ENCODE measurements at places on chromosomes 11 and 22.

- no peak for DNase-seq
These were observed 62.8 kb downstream of the PPFIA1 start for GRCh38 chr11:70333261-70333660.

DNA sequence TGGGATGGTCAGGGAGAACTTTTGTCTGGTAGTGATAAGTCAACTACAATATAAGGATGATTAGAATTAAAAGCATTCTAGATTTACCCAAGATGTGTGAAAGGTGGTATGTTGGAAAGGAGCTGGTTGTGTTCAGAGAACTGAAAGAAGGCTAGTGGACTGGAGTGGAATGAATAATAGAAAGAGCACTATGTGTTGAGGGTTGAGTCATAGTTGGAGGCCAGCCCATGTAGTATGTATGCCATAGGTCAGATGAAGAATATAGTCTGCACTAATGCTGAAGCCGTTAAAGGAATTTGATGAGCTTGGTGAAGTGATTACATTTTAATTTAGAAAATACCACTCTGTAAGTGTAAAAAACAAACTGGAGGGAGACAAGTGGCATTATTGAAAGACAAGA is 514.1 kb downstream of the CNTN5 start:
- no peak for DNase-seq

GRCh38 chr22:40922484-40923303 is 28.5 kb upstream of the RBX1 start:
- peak; percentile 74 for DNase-seq

GRCh38 chr22:24437741-24438328 is 10.4 kb downstream of the ADORA2A start:
- DNase-seq = peak; percentile 60

DNA sequence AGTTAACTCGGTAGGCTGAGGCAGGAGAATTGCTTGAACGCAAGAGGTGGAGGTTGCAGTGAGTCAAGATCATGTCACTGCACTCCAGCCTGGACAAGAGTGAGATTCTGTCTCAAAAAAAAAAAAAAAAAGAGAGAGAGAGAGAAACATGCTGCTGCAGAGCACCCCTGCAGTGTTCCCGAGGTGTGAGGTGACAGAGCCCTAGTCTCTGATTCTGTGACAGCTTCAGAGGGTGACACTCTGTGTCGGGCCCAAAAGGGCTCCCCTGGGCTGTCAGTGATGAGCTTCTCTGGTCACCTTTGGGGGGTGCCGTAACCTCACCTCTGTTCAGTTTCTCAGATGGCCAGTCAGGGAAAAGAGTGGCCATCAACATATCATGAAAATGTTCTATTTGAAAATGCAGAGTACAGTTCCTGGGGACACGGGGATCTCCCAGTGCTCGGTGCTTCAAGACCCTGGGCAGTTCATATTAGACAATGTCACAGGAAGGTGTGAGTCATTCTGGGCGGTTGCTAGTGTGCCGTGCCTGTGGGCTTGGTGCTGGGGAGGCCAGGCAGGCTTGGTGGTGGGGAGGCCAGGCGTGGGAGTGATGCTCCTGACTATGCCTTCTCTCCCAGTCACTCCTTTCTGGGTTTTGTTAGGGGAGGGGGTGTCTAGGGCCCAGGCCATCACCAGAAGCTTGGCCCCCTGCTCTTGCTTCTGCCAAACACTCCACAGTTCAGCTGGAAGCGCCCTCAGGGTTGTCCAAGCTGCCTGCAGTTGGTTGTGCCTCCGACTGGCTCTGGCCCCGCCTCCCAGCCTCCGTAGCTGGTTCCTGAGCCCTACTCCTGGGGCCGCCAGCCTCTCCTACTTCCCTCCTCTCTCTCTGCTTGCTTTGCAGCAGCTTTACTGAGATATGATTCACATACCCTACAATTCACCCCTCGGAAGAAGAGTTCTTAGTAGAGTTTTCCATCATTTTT is 52.5 kb upstream of the CLDN5 start:
- peak; percentile 87 for DNase-seq

DNA sequence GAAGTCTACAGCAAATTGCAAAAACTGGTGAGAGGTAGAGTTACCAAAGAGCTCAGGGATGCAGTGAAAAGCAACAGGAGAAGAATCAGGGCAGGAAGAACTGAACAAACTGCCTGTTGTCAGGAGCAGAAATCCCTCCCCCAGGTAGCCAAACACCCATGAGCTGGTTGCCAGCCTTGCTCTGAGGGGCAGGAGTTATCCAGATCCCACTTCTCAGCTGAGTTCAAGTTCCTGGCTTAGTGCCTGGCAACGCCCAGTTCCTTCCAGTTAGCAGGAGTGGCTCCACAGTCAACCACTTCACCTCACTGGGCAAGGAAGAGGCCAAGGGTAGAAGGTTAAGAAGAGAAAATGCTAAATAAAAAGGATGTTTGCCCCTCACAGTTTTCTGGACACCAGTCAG is 1.9 kb upstream of the MPZL2 start:
- no peak for DNase-seq

DNA sequence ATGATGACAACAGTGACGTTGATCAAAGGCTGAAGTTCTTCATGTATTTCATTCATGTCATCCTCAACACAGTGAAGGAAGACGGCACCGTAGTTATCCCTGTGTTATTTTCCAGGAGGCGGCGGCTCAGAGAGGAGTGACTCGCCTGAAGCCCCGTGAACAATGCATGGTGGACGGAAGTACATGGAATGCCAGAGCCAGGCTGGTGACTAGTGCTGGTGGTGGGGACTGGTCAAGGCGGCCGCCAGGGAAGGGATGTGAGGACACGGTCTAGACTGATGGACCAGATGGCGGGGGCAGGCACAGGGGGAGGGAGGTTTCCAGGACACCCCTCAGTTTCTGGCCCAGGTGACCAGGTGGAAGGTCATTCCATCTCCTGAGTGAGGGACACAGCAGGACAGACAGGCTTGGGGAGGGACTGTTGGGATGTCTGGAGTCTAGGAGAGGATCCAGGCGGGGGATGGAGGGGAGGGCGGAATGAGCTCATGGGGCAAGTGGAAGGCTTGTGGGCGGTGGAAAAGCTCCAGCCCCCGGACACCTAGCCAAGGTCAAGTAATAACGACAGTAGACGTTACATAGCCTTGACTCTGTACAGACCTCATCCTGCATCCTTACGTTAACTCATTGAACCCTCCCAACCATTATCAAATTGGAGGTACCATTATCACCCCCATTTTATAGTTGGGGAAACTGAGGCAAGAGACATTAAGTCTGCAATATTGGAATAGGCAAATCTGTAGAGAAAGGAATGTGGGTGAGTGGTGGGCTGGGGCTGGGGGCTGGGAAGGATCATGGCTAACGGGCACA is 16.0 kb upstream of the PICK1 start:
- DNase-seq = peak; percentile 21

- peak; percentile 69 for DNase-seq
These were observed 6.3 kb upstream of the KCNJ5 start for GRCh38 chr11:128884703-128885338.

GRCh38 chr11:111798279-111798678 is 32.1 kb upstream of the PPP2R1B start:
- DNase-seq = no peak

DNA sequence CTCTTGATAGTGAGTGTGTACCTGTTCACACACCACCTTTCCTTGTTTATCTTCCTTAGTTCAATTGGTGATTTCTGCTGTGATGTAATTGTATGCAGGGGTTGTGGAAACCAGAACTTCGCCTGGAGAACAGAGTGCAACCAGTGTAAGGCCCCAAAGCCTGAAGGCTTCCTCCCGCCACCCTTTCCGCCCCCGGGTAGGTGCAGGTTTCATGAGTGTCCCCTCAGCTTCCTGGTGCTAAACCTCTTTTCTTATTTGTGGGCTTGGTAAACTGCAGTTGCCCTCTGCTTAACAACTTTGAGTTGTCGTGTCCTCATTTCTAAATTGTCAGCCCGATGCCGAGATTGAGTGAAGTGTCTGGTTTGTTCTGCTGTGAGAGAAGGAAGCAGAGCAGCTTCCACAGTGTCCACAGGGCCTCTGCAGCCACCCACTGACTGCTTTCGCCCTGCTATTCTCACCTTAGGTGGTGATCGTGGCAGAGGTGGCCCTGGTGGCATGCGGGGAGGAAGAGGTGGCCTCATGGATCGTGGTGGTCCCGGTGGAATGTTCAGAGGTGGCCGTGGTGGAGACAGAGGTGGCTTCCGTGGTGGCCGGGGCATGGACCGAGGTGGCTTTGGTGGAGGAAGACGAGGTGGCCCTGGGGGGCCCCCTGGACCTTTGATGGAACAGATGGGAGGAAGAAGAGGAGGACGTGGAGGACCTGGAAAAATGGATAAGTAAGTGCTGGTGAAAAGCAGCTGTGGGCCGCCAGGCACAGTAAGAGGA is 7.1 kb upstream of the GAS2L1 start:
- DNase-seq = no peak

DNA sequence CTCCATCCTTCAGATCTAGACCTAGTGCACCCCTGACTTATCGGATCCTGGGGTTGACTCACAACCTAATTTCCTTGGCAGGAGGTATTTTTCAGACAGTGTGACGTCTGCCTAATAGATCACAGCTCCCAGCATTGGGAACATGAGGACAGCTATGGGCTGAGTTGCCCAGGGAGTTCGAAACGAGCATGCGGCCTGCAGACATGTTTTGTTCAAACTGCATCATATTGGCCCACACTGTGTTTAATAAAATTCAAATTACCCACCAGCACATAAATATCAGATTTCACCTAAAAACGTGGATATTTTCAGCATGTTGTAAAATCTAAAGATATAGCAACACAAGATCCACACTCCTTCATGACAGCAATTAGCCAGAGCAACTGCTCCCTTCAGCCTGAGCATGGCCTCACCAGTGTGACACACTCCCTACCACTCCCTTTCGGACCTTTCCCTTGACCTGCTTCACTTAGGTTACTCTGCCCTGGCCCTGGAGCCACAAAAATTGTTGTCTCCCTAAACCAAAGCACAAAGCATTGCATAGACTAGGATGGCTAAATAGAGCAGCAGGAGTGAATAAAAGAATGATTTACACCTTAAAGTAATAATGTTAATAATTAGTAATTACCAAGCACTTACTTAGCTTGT is 53.6 kb upstream of the USP47 start:
- no peak for DNase-seq

DNA sequence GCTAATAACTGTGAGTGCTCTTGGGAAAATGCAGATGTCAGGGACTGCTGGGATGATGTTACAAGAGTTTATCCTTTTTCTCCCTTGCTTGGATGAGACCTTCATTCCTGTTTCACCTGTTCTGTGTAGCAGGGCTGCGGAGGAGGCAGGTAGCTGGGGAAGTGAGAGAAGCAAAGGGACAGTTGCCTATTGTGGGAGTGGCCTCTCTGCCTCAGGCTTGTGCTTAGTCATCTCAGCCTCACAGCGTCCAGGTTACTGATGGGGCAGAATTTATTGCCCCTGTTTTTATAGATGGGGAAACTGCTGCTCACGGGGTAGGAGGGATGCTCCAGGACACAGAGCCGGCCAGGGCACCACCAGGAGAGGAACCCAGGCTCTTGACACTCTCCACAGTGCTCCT is 1.7 kb downstream of the STX3 start:
- DNase-seq = peak; percentile 62

DNA sequence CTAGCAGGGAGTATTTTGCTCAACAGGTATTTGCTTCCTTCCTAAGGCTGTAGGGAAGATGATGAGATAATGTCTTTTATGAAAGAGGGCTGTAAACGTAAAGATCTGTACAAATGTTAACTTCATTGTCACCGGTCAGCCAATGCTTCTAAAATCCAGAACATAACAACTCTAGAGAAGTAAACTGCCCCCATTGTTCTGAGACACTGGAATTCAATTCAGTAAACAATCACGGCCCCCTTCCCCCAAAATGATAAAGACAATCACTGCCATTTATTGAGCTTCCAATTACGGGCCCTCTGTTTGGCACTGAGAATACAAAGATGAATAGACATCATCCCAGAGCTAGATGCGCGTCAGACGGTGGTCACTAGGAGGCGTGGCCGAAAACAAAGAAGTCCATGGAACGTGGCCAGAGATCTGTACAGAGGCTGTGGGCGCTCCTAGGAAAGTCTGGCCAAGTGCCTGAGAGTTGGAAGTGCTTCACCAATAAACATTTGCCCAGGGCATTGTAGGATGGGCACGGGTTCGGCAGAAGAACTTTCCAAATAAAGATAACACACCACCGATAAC is 576 bp downstream of the TMEM258 start:
- DNase-seq = peak; percentile 98

DNA sequence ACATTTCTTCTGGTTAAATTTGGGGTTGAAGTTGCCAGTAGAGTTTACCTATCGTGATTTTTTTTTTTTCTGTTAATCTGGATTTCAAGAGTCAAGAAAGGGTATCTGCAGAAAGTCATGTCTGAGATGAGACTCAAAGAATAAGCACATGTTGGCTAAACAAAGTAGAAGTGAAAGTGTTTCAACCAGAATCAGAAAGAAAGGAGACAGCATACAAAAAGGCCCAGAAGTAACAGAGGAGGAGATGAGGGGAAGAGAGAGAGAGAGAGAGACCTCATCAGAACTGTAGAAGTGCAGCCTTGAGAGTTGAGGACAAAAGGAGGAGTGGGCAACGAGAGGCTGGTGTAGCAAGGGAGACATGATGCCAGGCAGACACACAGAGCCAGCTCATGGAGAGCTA is 54.9 kb downstream of the SVIP start:
- no peak for DNase-seq

- DNase-seq = peak; percentile 32
These were observed 58.1 kb downstream of the LRP5 start for GRCh38 chr11:68370211-68371111.

DNA sequence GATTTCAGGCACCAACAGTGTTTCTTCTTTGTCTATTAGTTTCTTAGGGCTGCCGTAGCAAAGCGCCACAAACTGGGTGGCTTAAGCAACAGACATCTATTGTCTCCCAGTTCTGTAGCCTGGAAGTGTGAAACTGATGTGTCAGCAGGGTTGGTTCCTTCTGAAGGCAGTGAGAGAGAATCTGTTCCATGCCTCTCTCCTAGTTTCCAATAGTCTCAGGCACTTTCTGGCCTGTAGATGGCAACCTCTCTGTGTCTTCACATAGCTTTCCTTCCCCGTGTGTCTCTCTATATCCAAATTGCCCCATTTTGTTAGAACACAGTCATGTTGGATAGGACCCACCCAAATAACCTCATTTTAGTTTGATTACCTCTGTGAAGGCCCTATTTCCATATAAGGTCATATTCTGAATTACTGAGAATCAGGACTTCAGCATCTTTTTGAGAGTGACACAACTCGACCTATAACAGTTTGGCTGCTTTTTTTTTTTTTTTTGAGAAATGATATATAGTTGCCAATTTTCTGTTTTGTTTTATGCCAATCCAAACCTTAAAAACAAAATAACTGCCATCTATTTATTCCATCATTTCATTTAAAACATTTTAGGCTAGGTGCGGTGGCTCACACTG is 108.2 kb downstream of the SLC36A4 start:
- DNase-seq = peak; percentile 82

GRCh38 chr11:123507043-123507442 is 77.0 kb downstream of the GRAMD1B start:
- no peak for DNase-seq

All from GM23248 (cell line).